ENCODE measurements at places on chromosomes 12 and 14.
A peak's percentile ranks its signal among the peaks of the same experiment; 100 is the strongest.

DNA sequence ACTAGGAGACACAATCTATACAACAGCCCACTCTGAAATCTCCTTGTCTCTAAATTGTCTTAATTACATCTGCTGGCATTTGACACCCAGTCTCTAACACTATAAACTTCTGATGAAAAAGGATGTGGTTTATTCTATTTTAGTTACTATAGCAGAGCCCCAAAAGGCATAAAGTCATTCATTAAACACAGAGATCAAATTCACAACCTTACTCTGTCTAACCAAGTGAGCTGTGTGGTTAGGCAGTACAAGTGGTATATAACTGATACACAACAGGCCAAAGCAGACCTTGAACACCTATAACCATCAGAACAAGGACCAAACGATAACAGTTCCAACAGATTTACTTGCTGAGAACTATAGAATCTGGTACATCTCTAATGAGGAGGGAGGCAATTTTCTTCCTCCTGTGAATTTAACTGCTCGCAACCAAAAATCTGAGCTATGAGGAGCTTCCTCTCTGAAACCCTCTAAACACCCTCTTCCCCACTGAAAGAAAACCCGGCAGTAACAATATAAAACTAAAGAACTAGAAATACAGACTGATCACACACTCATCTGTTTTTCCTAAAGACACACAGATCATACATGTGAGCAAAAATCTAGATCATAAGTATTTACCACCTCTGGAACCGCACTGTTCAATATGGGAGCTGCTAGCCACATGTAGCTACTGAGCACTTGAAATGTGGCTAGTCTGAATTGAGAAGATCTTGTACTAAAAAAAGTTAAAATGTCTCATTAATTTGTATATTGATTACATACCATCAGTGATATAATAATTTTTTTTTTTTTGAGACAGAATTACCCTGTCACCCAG, 17.7 kb downstream of the SPPL3 start:
- no peak for DNase-seq

DNA sequence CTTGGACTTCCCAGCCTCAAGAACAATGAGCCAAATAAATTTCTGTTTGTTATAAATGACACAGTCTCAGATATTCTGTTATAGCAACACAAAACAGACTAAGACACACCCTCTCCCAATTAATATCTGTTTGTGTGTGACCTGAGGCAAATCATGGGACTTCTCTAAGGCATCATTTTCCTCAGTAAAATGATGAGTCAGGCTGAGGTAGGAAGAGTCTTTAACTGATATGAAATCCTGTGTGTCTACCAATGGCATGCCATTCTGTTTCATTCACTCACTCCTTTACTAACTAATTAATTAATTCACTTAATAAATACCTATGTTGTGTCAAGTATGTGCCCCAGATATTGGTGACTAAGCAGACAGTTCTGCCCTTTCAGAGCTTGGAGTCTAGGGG, 258.4 kb upstream of the CRY1 start:
- no peak for DNase-seq

- no peak for DNase-seq
Measured at GRCh38 chr14:38547961-38548490, 292.1 kb upstream of the CLEC14A start.

DNA sequence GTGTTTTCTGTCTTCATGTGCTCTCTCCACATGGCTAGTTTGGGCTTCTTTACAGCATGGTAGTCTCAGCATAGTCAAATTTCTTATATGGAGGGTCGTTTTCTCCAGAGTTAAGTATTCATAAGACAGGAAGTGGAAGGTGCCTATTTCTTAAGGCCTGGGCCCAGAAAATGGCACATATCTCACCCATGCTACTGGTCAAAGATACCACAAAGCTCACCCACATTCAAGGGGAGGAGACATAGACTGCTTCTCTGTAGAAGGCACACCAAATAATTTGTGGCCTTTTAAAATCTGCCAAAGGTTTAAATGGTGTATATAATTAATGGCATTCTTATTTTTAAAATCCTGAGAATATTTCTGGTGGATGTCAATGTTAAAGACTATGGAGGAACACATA, 44.8 kb downstream of the CCDC91 start:
- DNase-seq: no peak

GRCh38 chr12:130701402-130701744, 14.7 kb downstream of the RIMBP2 start:
- DNase-seq: no peak

DNA sequence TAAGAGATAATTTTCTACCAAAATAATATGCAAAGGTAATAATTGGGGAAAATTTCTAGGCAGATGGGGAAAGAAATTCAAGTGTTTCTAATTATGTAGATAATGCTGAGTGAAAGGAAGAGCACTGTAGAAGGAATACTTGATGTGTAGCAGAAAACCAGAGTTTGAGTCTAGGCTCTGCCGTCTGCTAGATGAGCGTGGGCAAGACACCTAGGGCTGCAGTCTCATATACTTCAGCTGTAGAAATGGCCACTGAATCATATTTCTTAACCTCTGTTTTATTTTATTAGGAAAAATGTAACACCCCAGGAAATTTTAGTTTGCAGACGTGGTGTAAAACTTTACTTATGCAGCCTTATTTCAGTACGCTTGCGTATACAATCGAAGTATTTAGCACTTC, 59.8 kb upstream of the SLC38A2 start:
- DNase-seq: no peak

- no peak for DNase-seq
Measured at GRCh38 chr12:43159506-43159905, 392.5 kb downstream of the ADAMTS20 start.

- DNase-seq: peak; percentile 26
Measured at GRCh38 chr12:124862768-124863415, 772 bp downstream of the SCARB1 start.

DNA sequence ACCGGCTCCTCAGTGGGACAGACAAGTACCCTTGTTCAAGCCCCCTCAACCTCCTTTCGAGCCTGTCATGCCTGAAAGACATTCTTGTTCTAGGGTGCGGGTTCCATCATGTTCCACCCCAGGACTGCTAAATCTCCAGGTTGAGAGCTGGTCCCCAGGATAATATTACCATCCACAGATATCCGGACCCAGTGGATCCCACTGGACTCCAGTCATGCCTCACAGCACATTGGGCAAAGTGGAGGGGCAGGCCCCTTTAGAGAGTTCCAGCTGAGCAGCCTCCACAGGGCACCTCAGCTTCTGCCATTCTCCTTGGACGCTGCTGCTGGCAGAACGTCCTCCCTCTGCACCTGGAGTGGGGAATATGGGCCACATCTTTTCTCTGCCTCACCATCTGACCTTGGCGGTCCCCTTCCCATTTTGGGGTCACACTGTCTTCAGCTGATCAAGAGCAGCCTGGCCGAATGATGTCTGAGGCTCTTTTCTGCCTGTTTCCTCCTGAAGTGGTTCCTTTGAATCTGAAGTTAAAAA, 137.4 kb downstream of the BCL11B start:
- no peak for DNase-seq
